HS-27A (cell line): ENCODE measurements at places on chromosomes 4 and X.

GRCh38 chr4:175422331-175422730 lies 389.7 kb downstream of the GPM6A start:
- no peak for DNase-seq

DNA sequence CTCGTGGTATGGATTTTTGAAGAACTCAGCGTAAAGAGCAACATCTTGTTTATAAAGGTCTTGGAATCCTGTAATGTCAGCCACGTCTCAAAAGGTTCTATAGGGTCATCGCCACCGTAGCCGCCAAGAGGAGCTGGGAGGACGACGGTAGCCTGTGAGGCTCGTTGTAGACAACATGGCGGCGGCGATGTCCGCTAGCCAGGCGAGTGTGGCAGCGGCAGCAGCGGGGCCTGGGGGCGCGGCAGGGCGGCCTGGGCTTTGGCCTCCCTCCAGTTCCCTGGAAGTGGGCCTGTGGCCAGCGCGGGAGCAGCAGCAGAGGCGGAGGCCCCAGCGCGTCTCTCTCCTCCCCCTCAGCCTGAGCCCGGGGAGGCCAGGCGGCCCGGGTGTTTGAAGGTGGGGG lies 143.5 kb upstream of the PBDC1 start:
- DNase-seq: no peak

DNA sequence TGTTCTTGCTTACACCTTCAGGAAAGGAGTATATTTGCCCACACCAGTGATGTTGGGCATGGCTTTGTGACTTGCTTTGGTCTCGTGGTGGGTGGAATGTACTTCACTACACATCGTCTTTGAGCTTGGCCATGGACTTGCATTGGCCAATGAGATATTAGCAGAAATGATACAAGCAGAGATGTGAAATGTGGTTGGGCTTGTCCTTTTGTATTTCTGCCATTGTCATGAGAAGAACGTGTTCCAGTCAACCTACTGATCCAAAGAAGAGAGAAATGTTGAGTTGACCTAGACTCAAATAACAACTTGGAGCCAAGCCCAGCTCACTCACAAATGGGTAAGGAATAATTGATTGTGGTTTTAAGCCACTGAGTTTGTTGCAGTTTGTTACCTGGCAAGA lies 138.4 kb upstream of the ARX start:
- DNase-seq: no peak

- no peak for DNase-seq
Observed at GRCh38 chr4:111720866-111721265, 424.4 kb upstream of the FAM241A start.

DNA sequence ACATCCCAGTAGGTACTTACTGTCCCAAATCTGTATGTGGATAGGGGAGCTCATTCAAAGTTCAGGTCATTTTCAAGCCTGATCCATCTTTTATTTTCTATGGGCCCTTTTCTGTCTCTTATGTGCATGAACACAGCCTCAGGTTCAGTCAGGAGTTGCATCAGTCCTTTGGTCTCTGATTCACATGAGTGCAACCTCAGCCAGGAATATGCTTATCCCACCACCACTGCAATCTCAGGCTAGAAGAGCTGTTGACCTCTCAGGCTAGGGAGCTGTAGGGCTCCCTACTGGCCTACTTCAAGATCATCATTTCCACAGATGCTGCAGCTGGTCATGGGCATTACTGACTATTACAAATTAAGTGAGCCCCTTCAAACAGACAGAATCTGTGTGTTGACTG lies 27.2 kb downstream of the AASDH start:
- DNase-seq: no peak

GRCh38 chr4:147760176-147760575 lies 28.3 kb downstream of the ARHGAP10 start:
- DNase-seq: no peak

- no peak for DNase-seq
Observed at GRCh38 chr4:161650812-161651211, 513.0 kb downstream of the FSTL5 start.

DNA sequence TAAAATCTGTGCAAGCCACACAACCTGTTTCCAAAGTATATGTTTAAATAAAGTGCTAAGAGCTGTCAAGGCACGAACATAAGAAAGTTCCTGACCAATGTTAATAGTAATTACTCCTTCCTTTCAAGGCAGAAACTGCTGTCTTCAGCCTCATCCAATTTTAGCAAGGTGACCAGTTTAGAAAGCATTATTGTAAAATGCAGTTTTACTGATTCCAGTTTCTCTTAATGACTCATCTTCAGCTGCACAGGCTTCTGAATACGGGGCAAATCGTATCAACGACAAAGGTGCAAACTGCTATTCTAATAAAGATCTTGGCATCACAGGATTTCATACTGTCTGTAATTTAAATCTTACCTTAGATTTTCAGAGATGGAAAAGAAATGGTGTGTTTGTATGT lies 87.5 kb downstream of the PPP3CA start:
- no peak for DNase-seq

DNA sequence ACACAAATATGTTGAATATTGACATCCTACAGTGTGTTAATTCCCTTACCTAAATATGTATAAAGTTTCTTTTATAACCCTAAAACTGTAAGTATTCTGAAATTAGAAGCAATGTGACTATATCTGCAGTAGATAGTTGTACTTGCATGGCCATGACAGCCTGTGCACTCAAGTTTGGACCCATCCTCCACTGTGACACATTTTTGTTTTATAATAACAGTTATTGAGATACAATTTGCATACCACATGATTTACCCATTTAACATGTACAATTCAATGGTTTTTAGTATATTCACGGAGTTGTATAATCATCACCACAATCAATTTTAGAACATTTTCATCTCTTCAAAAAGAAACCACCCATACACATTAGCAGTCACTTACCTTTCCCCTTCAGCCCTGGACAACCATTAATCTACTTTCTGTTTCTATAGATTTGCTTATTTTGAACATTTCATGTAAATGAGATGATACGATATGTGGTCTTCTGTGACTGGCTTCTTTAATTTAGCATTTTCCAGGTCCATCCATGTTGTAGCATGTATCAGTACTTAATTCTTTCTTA lies 29.6 kb downstream of the HERC3 start:
- no peak for DNase-seq

DNA sequence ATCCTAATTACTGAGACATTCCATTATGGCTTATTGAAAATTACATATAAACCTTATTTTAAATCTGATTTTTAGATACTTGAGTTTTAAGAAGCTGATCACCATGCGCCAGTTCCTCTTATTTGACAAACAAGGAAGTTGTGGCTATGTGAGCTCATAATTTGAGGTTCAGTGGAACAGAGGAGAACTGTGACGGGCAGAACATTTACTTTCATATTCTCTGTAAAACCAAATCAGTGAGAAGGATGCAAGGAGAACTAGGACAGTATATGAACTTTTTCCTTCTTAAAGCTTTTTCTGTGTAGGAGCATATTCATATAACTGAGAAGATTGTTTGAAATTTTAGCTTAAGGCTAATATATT lies 25.3 kb downstream of the STIM2 start:
- no peak for DNase-seq

- no peak for DNase-seq
Observed at GRCh38 chrX:110145311-110145710, 142.4 kb downstream of the TMEM164 start.

- DNase-seq: no peak
Observed at GRCh38 chr4:122100508-122100907, 51.6 kb upstream of the BLTP1 start.

DNA sequence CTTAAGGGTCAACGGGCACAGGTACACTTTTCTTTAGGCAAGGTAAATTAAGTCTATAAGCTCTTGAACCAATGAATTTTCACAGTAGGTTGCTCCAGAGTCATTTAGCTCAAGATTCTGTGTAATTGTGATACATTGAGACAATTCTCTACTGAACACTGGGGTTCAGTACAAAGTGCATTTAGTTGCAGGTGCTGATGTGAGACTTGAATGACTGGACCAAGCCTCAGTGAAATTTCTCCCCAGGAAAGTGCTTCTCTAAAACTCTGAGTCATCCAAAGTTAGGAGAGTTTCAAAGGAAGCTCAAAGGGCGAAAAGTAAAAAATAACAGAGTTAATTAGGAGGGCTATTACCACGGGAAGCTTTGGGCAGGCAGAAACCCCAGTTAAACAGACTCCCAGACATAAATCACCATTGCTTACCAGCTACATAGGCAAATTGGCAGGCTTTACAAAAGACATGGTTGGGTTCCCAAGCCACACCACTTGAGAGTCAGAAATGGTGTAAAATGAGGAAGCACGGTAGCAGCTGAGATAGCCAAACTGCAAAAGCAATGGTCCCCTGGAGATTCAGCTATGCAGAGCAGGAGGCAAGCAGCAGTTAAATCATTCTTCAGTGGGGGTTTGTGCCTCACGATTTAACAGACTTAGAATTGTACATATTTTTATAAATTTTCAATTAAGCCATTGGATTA lies 202.6 kb downstream of the PCDH19 start:
- DNase-seq: no peak

DNA sequence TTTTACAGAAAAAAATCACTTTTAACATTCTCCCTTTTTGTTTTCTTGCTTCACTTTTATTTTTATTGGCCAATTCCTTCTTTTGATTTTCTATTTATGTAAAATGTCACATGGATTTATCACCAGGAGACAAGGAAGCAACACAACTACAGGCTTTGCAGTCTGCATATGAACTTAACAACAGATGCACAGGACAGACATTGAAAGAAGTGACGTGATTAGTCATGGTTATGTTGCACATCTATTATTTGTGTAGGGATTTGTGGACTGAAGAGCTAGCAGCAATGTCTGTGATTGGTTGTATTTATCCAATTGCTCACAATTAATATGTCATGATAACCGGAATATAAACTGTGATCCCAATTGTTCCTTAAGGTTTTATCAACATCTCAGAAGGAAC lies 147.8 kb upstream of the KLF3 start:
- DNase-seq: no peak

GRCh38 chrX:101619364-101619763 lies 1.6 kb upstream of the ARMCX6 start:
- no peak for DNase-seq

DNA sequence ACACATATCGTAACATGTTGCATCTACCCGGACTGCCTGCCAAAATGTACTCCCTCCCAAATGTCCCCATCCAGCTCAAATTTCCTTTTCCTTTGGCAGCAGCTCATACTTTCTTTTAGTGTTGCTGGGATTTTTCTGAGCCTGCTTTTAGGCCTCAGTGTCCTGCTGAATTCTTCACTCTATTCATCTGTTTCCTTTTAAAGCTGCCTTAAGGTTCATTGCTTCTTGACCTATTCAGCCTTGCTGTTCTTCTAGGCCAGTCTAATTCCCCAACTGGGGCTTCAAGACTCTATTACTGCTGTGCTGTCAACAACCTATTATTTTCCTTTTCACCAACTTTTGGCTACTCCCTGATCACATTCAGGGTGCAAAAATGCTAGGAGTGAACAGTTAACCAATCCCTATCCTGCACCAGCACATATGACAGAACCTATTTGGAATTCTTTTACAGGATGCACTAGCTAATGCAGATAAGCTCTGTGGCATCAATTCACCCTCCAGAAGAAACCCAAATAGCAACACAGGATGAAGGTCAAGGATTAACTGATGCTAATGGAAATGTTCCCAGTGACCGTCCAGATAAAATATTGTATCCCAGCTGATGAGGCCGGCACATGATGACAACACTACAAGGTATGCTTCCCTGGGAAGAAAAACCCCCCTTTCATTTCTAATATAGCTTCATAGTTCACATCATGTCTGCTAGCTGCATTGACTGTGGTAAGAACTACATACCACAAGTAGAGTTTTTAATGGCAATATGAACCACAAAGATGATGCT lies 114.7 kb upstream of the TTC29 start:
- DNase-seq: peak; percentile 68

DNA sequence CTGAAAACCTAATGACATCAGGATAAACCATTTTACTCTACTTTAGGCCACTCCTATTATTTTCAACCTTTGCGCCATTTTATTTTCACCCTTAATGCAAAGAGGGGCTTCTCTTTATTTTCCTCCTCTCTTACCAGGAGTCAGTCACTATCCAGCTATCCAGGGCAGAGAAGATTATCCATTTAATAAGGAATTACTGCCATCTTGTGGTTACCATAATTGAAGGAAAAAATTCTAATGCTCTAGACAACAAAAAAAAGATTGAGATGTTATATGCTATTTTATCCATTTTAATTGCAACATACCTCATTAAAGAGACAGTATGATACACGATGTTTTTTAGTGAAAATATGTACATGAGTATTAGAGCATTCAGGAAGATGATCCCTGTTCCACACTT lies 514.5 kb upstream of the FAM241A start:
- DNase-seq: no peak

DNA sequence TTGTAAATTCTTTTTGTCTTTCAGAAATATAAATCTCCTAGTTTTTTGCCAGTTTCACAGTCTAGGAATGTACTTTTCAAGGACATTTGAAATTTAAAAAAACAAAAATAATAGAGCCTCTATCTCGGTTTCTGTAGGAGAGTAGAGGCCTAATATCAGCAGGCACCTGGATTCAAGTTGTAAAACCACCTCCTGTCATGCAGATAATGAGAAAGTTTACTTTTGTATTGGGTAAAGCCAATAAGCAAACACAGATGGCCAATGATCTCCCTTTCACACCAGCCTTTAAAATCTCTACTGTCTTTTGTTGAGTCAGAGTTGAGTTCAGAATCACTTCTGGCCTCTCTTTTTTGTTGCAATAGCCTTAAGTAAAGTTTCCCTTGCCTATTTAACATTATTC lies 1499.9 kb downstream of the PCDH18 start:
- no peak for DNase-seq

DNA sequence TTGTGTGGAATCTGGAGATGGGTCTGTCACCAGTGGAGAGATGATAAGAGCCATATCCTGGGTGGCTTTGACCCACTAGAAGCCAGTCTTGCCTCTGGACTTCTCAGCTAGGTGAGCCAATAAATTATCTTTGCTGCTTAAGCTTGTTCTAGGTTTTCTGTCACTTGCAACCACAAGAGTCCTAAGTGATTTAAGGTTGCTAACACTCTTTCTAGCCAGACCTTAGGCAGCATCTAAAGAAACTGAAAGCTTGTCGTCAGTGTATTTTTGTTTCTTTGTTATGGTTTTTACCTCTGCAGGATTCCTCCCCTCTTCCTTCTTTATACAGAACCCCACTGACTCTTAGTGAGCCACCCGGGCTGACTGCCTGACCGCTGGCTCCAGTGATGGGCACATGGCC lies 37.1 kb upstream of the STIM2 start:
- no peak for DNase-seq

GRCh38 chr4:101651778-101652177 lies 138.8 kb upstream of the BANK1 start:
- DNase-seq: no peak
